ENCODE measurements at places on chromosomes 1 and 21.

GRCh38 chr1:245370905-245371581, 216.3 kb downstream of the KIF26B start:
- no peak for DNase-seq

DNA sequence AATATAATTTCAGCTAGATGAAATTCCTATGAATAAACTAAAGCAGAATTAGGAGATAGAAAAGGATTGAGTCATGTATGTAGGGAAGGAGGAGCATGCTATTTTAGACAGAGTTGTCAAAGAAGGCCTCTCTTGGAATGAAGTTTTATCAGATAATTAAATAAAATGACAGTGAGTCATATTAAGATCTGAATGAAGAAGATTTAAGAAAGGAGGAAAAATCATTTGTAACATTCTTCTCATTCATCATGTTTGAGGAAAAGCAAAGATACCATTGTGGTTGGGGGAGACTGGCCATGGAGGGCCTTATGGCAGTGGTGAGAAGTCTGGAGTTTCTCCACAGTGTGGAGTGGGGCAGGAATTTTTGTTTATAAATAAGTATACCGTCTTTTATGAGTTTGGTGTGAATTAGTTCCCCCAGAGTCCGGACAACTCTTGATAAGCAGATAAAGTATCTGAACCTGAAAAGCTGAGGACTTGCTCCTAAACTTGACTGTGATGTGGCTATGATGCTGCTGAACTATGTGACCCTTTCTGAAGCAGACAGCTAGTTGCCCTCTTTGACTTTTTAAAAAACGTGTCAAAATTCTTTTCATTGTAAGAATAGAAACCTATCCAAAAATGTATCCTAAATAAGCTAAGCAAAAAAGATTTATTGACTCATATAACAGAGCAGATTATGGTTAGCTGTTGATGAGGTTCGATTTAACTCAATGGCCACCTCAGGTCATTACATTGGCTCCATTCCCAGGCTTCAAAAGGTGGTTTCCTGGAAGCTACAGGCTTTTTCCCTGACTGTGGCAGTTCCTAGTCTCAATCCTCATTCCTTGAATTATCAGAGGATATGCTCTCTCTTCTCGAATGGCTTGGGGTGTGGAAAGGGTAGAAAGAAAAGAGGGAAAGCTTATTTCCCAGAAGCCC, 90.8 kb downstream of the LHX9 start:
- DNase-seq = no peak

DNA sequence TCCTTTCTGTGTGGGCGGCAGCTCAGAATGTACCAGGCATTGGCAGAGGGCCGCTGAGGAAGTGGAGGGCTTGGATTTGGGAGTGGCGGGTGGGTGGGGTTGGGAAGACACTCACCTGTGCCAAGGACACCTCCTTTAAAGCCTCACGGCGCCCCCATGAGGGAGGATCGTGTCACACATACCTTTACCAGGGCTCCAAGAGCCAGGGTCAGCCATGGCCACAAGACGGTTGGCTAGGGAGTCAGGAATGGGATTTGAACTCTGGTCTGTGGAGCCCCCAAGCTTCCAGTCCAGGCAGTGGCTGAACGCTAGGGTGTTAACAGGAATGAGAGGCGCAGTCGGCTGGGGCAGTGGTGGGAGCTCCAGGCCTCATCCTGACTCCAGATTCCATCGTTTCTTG, 4.6 kb downstream of the NBL1 start:
- DNase-seq = no peak

DNA sequence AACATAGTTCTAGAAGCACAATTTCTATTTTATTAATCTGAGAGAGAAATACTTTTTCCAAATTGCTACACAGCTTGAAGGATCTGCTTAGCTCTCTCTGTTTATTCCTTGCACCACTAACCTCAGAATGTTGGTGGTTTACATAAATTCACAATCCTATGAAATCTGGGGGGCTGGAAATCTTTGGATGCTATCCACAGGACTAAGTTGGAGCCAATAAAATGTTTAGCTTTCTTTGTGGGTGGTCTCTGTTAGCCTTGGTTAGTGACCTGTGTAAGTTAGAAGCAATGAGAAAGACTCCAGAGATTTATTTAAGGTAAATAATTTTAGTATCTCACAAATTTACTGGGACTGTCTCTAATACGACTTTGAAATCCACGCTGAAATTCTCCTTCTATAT, 418.1 kb downstream of the ADGRL2 start:
- no peak for DNase-seq

DNA sequence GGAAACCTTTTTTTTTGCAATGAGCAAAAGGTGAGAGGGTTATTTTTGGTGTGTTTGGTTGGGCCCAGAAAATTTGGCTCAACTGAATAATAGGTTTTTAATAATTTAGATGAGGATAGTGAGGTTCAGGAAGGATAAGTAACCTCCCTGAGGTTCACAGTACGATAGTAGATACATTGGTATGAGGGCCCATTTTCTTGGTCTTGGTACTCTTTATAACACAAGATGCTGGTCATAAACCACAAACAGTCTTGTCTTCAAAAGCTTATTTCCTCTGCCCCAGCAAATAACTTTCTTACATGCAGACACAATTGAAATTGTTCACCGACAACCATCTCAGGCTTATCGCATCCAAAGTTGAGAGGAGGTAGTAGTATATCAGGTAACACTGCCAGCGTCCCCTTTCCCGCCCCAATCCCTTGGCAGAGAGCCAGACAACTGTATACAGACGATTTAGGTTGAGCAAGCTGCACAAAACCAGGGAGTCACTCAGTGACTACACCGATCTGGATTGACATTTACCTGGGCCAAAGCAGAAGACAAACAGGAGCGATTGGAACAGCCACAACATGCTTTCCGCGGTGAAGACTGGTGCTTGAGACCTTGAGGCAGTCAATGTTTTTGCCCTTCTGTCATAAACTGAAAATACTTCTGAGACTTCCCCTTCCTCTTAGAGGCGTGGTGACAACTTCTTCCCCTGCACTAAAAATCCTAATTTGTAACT, at the start of gene SLAMF6:
TSS of gene SLAMF6 (minus strand) at position 634 of the 724 bp plus-strand sequence. CDS start at position 571, 63 bp downstream.
- DNase-seq = no peak

DNA sequence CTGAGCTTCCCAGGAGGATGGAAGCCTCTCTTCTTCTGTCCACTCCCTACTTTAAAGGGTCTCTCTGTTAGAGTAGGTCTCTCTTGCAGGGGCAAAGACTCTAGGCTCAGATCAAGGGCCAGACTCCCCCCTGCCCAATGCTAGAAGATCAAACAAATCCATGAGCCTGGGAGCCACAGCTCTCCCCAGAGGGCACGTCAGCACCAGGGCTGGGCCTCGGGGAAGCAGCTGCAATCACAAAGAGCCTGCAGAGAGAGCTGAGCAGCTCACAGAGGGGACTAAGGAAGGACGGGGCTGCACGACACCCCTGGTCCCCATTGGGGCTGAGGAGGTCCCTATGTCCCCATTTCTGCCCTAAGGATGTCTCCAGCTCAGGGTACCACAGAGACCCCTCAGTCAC, 3.9 kb downstream of the CNTN2 start:
- DNase-seq = no peak

- DNase-seq = no peak
These were observed 6.2 kb downstream of the PKNOX1 start for GRCh38 chr21:42980312-42981213.

- DNase-seq = no peak
These were observed 45.3 kb upstream of the RGS5 start for GRCh38 chr1:163248064-163248463.

GRCh38 chr1:171501305-171502024, 16.1 kb downstream of the PRRC2C start:
- DNase-seq = no peak

- DNase-seq = no peak
These were observed 38.2 kb upstream of the PLA2G2C start for GRCh38 chr1:20224546-20224945.

GRCh38 chr1:158094571-158094970, 86.1 kb upstream of the CD1D start:
- no peak for DNase-seq

GRCh38 chr1:62429581-62429980, 7.3 kb upstream of the USP1 start:
- no peak for DNase-seq

DNA sequence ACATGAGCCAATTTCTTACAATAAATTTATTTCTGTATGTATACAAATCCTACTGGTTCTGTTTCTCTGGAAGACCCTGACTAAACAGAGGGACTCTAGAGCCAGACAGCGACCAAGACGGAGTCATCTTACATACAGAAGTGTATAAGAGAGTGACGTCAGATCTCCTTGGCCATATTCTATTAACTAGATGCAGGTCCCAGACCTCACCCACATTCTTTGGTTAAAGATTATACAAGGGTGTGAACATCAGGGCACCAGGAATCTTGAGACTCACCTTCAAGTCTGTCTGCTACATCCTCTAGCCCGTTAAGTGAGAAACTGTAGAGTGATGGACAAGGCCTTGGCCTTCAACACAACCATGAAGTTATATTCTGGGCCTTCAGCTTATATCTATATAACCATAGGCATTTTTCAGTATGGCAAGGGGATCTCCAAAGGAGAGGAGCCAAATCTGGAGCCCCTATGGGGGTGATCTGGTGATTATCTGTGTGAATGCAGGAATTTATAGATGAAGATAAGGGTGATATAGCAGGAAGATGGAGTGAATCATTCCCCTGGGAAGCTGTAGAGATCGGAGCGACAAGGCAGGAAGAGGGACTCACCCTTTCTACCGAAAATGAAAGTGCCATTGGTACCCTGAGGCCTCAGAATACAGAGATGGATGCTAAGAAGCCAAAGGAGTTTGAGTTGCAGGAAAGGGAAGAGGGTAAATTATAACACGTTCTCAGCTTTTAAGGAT, 83.9 kb downstream of the ADAMTS1 start:
- DNase-seq = no peak

GRCh38 chr21:38590449-38591217, 92.4 kb upstream of the ERG start:
- DNase-seq = no peak

DNA sequence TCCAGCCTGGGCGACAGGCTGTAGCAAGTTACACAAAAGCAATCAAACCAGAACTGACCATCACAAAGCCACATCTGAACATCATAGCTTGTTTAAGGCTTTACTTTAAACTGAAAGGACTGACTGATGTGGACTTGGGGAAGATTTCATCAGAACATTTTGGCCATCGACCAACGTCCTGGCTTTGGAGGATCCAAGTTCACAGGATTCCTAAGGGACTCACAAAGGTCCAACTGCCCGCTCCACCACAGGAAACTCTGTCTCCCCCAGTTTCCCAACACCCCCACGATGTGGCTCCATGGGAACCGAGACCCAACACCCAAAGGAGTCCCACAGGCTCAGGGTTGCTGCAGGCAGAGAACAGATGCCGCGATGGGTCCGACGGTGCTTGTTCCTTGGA, 9.3 kb downstream of the SSU72 start:
- DNase-seq = no peak

DNA sequence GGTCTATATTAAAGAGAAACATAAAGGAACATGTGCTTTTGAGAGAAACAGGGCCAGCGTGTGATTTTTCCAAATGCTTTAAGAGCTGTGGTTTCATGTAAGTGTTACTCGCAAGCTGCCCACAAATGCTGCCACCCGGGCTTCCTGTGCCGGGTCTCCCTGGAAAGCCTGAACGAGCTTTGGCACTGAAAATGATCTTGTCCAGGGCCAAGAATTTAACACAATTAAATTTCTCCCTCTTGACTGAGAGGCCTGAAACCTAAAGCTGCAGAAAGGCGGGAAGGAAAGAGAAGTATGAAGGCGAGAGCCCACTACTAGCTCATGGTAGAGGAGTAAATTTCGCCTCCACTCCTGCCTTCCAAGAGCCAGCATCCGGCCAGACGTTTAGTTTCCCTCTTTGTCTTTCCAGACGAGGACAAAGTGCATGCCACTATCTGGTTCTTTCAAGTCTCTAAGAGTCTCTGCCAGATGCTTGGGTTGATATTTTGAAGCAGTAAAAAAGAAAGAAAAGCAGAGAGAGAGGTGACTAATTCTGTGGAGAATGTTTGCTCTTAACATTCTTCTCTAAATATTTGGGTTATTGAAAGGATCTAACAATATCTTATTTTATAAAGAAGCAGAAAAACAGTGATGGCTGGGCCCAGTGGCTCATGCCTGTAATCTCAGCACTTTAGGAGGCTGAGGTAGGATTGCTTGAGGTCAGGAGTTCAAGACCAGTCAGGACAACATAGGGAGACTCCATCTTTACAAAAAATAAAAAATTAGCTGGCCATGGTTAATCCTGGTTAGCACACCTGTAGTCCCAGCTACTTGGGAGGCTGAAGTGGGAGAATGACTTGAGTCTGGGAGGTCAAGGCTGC, 100.0 kb upstream of the HNRNPU start:
- peak; percentile 9 for DNase-seq

- no peak for DNase-seq
These were observed 10.3 kb upstream of the LAD1 start for GRCh38 chr1:201409440-201409839.

DNA sequence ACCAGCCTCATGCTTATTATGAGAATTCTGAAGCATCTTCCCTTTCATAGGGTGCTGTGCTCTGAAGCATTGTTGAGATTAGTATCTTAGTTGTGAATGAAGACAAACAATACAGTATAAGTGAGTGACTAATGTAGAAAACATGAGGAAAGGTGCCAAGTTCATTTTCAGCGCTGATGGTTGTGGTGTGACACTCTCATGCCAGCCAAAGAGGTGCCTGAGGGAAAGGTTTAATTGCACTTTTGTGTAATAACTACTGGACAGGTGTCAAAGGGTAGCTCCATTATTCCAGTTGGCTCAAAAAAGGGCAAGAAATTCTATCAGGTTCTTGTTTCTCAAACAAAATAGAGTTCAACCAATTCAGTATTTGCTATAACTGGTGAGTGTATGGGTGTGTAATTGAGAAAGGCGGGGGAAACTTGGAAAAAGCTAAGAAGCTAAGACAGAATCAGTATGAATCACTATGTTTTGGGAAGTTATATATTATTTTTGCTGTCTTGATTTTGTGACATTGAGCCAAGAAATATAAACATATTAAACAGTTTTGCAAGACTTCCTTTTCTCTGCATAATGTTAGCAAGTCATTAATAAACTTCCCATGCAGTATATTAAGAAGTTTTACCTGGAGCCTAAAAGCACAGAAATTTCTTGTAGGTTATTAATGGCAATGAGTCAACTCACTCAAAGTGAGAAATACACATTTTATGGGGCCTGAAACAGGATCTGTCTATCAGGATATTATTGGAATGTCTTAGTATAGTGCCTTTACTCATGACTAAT, 31.8 kb downstream of the KCNK2 start:
- no peak for DNase-seq

GRCh38 chr1:229693129-229693900, 67.3 kb downstream of the URB2 start:
- no peak for DNase-seq

DNA sequence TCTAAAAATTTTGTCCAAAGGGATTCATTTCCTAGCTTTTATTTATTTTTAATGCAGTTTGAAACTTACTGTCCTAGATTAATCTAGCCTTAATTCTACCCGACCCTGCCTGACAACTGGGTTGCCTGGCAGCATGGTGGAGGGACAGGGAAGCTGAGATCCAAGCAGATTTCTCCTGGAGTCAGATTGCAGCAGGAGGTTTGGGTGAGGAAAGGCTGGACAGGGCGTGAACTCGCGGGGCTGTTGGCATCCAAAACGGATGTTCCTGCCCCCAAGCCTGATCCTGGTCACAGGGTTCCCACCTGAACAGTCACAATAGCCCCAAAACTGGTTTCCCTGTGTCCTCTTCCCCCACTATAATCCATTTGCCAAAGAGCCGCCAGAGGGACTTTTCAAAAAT, 23.2 kb downstream of the TCEA3 start:
- no peak for DNase-seq

GRCh38 chr1:228852024-228852423, 116.7 kb downstream of the RHOU start:
- DNase-seq = no peak

Measured in stimulated activated CD8-positive, alpha-beta memory T cell treated with anti-CD3 and anti-CD28 coated beads, Interleukin-15, amount 100 ng/mL, for 48 hours (primary cell).